ENCODE measurements at places on chromosomes 5 and 9.

- DNase-seq: no peak
These were observed 73.2 kb downstream of the SH3PXD2B start for GRCh38 chr5:172380987-172381643.

GRCh38 chr9:88809355-88810161 lies 181.7 kb upstream of the S1PR3 start:
- no peak for DNase-seq

GRCh38 chr5:172281346-172281745 lies 2.2 kb downstream of the UBTD2 start:
- DNase-seq: no peak

- no peak for DNase-seq
These were observed 614.1 kb downstream of the PTPRD start for GRCh38 chr9:9998491-9999287.

DNA sequence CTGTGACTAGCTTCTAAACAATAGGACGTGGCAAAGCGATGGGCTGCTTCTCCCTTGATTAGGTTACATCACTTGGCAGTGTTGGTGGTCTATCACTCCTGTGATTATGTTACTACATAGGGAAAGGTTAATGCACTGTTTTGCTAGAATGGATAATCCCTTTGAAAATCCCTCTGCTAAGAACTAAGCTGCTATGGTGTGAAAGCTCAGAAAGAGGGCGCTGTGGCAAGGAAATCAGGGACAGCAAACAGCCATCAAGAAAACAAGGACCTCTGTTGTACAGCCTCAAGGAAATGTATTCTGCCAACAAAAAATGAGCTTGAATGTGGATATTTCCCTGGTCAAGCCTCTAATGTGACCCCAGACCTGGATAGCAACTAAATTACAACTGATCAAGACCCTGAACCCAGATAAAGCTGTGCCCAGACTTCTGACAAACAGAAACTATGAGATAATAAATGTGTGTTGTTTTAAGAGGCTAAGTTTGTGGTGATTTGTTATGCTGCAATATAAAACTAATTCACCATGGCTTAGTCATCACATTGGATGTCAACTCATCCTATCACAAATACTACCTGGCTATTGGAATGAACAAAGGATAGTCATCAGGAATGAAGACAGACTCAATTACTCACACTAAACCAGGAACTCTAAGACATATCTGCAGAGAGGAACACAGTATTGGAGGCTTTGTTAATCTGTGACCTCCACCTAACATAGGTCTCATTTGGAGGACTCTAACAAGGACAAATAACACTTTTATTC lies 1215.9 kb downstream of the EFNA5 start:
- peak; percentile 17 for DNase-seq

GRCh38 chr5:154296525-154297159 lies 106.1 kb downstream of the GALNT10 start:
- DNase-seq: no peak

GRCh38 chr9:7580568-7580967 lies 219.0 kb downstream of the DMAC1 start:
- no peak for DNase-seq

Data from non-pigmented ciliary epithelial cell (primary cell).